ENCODE measurements at places on chromosomes 11 and 22.
A peak's percentile ranks its signal among the peaks of the same experiment; 100 is the strongest.

DNA sequence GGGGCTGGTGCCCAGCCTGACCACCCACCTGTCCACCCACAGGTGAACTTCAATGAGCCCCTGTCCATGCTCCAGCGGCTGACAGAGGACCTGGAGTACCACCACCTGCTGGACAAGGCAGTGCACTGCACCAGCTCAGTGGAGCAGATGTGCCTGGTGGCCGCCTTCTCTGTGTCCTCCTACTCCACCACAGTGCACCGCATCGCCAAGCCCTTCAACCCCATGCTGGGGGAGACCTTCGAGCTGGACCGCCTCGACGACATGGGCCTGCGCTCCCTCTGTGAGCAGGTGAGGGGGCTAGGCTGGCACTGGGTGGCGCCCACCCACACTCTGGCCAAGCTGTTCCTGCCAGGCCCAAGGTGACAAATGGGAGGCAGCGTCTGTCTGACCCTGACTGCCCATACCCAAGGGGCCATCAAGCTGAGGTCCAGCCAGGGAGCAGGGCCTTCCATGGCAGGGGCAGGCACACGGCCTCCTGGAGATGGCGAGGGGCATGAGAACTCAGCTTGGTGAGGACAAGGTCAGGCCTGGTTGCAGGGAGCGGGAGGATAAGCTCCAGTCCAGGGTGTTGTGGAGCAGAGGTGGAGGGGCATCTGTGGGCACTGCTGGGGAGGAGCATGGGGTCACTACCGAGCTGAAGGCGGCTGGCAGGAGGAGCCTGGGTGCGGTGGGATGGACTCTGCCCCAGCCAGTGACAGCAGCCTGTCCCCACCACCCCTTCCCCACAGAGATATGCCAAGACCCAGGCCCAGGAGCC is 77.7 kb downstream of the MORC2 start:
- DNase-seq, result no peak

- no peak for DNase-seq
Measured at GRCh38 chr11:75530577-75530976, 4.8 kb upstream of the GDPD5 start.

GRCh38 chr11:113681282-113681681 is 24.8 kb downstream of the TMPRSS5 start:
- DNase-seq, result peak; percentile 26

GRCh38 chr11:69697861-69698260 is 6.0 kb downstream of the FGF19 start:
- DNase-seq, result no peak

DNA sequence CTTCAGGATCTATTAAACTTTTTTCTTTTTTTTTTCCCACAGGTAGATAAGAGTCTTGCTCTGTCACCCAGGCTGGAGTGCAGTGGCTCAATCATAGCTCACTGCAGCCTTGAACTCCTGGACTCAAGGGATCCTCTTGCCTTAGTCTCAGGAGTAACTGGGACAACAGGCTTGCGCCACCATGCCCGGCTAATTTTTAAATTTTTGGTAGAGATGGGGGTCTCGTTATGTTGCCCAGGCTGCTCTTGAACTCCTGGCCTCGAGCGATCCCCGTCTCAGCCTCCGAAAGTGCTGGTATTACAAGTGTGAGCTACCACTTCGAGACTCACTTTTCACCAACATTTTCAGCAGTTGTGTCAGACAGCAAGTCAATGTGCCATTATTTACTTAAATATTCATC is 962 bp downstream of the SIRT3 start:
- no peak for DNase-seq

DNA sequence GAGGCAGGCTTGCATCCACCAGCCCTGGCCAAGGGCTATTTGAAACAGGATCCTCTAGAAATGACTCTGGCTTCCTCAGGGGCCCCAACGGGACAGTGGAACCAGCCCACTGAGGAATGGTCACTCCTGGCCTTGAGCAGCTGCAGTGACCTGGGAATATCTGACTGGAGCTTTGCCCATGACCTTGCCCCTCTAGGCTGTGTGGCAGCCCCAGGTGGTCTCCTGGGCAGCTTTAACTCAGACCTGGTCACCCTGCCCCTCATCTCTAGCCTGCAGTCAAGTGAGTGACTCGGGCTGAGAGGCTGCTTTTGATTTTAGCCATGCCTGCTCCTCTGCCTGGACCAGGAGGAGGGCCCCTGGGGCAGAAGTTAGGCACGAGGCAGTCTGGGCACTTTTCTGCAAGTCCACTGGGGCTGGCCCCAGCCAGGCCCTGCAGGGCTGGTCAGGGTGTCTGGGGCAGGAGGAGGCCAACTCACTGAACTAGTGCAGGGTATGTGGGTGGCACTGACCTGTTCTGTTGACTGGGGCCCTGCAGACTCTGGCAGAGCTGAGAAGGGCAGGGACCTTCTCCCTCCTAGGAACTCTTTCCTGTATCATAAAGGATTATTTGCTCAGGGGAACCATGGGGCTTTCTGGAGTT is 13.3 kb downstream of the IL10RA start:
- no peak for DNase-seq

DNA sequence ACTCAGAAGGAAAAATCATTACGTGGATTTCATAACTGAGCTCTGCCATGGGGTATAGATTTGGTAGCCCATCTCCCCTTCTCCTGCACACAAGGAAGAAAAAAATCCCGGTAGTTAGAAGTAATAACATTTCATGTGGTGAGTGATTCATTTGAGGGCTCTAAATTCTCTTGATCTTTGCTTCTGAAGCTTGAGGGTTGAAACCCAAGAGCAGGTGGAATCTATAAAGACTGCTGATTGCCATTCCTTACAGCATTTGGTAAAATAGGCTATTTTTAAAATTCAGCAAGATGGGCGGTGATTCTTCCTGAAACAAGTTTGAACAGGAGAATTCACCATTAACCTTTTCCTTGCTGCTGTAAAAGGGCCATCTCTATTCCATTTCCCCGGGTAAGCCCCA is 266.1 kb downstream of the CADM1 start:
- DNase-seq, result no peak

DNA sequence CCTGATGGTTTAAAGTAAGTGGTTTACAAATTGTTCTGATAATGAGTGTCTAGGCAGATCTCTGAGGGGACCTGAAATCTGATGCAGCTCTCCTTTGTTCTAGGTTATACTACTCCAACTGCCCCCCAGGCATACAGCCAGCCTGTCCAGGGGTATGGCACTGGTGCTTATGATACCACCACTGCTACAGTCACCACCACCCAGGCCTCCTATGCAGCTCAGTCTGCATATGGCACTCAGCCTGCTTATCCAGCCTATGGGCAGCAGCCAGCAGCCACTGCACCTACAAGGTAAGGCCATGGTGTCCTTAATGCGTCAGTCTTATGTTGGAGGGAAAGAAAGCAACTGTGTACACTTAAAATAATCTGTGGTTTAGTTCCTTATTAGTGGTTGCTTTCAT is 9.9 kb downstream of the EWSR1 start:
- DNase-seq, result no peak

DNA sequence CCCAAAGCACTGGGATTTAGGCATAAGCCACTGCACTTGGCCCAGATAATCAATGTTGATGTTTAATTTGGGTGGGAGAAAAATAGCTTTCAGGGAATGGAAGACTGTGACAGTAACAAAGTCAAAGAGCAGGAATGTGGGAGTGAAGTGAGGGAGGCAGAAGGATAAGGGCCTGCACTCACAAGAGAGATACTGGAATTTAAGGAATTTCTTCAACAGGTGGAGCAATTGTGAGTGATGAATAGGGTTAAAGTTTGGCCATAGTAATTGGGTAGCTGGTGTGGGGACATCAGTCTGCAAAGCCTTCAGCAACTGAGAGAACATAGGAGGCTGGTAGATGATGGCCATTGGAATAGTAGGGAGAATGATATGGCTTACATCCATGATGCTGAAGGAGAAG is 8.6 kb upstream of the APBB1 start:
- no peak for DNase-seq

GRCh38 chr11:75352588-75353206 is 1.2 kb upstream of the ARRB1 start:
- DNase-seq, result no peak

DNA sequence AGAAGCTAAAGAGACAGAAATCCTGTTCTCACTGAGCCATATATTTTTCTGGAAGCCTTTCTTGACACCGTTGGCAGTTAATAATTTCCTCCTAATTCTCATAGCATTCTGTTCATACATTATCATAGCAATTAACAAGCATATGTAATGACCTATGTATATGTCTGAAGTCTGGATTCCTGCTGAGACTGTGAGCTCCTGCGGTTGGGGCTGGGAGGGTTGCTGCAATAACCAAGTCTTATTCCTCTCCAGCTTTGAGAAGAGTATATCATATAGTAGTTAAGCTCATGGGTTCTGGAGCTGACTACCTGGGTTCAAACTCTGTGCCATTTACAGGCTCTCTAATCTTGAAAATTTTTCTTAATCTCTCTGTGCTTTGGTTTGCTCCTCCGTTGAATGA is 175.2 kb downstream of the MAML2 start:
- DNase-seq, result no peak

DNA sequence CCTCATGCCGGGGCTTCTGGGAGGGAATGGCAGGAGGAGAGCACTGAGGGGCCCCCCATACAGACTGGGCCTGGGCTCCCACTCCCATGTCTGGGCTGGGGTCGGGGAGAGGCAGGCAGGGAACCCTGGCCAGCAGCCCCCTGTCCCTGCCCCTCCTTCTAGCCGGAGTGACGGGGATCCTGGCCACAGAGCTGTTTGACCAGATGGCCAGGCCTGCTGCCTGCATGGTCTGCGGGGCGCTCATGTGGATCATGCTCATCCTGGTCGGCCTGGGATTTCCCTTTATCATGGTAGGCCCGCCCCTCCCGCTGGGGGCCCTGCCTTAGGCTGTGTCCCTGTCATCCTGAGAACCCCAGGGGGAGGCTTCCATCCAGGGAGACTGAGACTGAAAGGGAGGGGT is 10.0 kb upstream of the MIF start:
- DNase-seq, result no peak

GRCh38 chr11:111833524-111833923 is 37.9 kb downstream of the ALG9 start:
- no peak for DNase-seq

- no peak for DNase-seq
Measured at GRCh38 chr11:3104051-3104714, 47.0 kb upstream of the CARS1 start.

- DNase-seq, result no peak
Measured at GRCh38 chr22:17612057-17612456, 16.5 kb downstream of the ATP6V1E1 start.

GRCh38 chr11:107468596-107468995 is 11.0 kb upstream of the CWF19L2 start:
- no peak for DNase-seq

- DNase-seq, result no peak
Measured at GRCh38 chr11:43786016-43786415, 94.6 kb upstream of the ALKBH3 start.

- DNase-seq, result no peak
Measured at GRCh38 chr11:117315285-117316196, 515 bp downstream of the BACE1 start.

DNA sequence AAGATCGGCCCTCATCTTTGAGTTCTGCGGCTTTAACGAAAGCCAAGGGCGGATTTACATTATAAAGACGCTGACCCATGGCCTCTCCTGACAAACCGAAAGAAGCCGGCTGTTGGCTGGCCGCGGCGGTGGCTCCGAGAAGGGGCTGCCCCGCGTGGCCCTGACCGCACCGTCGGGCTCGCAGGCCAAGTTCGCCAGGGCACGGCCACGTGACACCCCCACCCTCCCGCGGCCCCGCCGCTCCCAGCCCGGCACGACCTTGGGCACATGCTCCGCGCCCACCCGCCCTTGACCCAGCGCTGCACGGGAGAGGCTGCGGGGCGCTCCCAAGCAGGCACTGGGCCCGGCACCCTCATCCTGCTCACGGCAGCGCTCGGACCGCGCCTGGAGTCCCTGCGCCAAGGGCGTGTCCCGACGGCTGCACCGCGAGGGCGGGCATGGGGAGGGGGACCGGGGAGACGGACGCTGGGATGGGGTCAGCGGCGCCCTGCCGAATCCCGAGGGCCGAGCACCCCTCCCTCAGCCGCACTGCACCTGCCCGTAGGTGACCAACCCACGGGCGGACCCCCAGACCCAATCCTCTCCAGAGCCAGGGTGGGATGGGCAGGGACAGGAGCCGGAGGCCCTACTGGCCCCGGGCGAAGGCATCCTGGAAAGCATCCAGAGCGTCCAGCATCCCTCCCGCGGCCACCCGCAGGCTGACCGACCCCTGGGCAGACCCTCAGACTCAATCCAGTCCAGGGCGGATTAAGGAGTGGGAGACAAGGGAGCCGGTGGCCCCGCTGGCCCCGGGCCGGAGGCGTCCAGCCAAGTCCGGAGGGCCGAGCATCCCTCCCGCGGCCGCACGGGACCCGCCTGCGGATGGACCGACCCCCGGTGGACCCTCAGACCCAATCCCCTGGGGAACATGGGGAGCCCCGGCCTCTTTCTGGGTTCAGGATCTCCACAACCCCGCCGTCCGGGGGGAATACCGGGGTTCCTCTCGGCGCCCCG is 759 bp downstream of the CPT1A start:
- peak; percentile 73 for DNase-seq

DNA sequence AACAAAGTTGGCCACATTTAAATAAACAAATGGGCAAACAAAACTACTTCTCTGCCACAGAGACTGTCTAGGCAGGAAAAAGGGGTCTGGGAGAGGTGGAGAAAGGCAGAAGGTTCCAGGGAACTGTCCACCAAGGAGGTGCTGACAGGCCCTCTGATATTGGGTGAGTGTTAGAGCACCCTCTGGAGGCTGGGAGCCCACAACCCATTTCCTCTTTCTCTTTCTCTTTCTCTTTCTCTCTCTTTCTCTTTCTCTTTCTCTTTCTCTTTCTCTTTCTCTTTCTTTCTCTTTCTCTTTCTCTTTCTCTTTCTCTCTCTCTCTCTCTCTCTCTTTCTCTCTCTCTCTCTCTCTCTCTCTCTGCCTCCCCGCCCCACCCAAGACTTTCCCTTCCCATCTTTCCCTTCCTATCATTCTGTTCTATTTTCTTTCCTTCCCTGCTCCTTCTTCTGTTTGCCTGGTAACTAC is 912.8 kb downstream of the DLG2 start:
- DNase-seq, result no peak

DNA sequence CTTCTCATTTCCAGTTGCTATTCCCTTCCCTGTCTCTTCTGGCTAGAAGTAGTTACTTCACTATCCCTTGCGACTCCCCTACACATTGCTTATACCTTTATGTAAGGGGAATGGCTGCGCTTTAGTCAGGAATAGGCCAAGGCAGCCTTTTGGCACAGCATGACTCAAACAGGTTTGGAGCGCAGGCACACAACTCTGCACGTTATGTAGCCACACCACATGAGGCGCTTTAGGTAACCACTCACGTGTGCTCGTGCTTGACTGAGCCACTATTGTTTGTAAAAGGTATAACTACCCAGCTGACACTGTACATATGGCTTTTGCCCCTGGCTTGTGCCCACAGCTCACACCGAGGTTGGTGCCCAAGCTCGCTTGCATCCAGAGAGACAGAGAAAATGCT is 46.7 kb upstream of the LIPT2 start:
- peak; percentile 22 for DNase-seq

Data from H1 (cell line).